Heart right ventricle (tissue), 16 donors: ENCODE measurements at places on chromosomes 11 and 22. TPM values are rescaled to one million over a fixed set of nuclear protein-coding genes. Genes with fewer than 3 reads are reported as not detected.

Gene ZNF215
- total RNA-seq = 0.44 TPM

Gene SAA4
- total RNA-seq = not detected

Gene VPS37C
- total RNA-seq = 16.1 TPM

Gene SPI1
- total RNA-seq = 5.1 TPM

Gene MEI1
- 0.64 TPM for total RNA-seq

Gene OR52E8
- total RNA-seq = not detected

Gene IL17REL
- total RNA-seq = not detected

Gene YWHAH
- 102 TPM for total RNA-seq

Gene THAP12
- 18.8 TPM for total RNA-seq

Gene AGBL2
- not detected for total RNA-seq

Gene APOA4
- not detected for total RNA-seq

Gene SLC22A9
- total RNA-seq = not detected

Gene TSPAN18
- total RNA-seq = 74.2 TPM

Gene NLRP10
- not detected for total RNA-seq

Gene PRG3
- not detected for total RNA-seq

DNA sequence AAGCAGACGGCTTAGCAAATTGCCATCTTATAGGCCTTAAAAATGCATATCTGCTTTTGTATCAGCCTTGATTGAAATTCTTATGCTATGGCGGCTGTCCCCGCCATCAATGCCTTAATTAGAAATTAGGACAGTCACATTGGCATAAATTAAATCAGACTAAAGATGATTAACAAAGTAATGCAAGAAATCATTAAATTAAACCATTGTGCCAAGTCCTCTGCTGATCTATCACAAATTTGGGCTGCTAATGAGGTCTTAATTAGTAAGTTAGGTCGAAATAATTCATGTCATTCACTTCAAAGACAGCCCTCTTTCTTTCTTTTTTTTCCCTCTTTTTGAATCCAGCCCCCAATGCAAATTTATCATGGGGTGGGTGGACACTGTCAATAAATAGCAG lies 159.3 kb downstream of the MIAT start:
- no peak for DNase-seq

- no peak for DNase-seq
Observed at GRCh38 chr11:18490319-18490718, 34.7 kb downstream of the LDHAL6A start.

DNA sequence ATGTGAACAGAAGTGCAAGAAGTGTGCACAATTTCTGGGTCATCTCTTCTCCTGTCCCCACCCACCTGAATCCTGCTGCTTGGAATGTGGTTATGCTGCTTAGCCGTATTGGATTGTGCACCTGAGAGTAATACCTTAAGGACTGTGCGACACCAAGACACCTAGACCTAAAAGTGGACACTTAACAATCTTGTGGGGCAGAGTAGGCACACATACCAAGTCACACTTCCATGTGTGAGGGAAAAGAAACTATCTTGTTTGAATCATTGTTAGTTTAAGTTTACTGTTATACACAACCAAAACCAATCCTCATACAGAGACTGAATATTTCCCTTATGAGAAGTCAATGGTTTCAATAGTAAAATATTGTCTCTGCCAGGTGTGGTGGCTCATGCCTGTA lies 93.7 kb downstream of the CCDC83 start:
- no peak for DNase-seq

DNA sequence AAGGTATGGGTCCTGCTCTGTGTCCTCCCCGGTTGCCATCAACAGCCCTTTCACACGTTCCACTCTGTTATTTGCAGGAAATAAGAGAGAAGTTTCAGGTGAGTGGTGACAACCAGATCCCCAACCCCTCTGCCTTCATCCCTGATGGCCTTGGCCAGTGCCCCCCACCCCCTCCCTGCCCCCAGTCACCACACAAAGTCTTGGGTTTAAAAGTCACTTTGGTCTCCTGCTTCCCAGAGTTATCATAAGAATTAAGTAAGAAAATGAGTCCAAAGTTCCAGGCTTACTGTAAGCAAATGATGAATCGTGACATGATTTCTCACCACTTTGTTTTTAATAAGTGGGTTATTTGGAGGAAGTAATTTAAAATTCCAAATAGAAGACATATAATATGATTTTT lies 9.2 kb upstream of the OAF start:
- no peak for DNase-seq

DNA sequence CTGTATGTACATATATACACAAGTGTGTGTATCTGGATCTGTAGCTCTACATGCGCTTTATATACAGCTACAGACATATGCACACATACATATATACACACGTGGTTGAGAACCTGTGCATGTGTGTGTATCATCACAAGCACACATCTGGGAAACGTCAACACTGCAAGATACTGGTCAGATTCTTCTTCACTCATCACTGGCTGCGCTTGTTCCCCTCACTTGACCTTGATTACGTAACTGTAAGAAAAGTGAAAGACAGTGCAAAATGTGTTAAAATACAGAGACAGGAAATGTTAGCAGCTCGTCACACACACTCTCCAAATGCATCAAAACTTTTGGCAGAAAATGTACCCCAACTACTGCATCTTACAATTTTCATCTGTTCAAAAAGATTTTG lies 51.9 kb upstream of the MN1 start:
- DNase-seq = no peak

DNA sequence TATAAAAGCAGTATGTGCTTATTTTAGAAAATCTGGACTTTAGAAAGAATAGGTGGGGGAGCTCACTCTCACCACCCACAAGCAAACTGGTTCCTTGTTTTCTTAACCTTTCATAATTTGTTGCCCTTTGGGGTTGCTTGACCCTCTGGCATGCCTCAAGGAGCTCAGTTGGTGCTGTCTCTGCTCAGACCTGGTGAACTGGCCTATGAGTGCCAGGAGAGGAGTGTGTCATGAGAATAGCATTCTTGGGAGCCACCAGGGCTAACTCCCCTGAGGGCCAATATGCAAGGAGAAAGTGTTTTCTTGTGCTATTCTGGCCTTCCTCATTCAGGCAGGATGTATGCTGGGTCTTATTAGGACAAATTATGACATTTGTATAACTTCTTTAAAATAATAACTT lies 21.0 kb upstream of the AMOTL1 start:
- no peak for DNase-seq

GRCh38 chr11:6219359-6219758 lies 14.0 kb downstream of the C11orf42 start:
- peak; percentile 38 for DNase-seq

DNA sequence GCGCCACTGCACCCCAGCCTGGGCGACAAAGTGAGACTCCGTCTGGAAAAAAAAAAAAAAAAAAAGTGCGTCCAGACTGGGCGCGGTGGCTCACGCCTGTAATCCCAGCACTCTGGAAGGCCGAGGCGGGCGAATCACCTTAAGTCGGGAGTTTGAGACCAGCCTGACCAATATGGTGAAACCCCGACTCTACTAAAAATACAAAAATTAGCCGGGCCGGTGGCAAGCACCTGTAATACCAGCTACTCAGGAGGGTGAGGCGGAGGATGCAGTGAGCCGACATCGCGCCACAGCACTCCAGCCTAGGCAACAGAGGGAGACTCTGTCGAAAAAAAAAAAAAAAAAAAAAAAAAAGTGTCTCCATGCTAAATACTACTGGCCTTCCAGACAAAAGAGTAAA lies 1.3 kb downstream of the USP28 start:
- no peak for DNase-seq

DNA sequence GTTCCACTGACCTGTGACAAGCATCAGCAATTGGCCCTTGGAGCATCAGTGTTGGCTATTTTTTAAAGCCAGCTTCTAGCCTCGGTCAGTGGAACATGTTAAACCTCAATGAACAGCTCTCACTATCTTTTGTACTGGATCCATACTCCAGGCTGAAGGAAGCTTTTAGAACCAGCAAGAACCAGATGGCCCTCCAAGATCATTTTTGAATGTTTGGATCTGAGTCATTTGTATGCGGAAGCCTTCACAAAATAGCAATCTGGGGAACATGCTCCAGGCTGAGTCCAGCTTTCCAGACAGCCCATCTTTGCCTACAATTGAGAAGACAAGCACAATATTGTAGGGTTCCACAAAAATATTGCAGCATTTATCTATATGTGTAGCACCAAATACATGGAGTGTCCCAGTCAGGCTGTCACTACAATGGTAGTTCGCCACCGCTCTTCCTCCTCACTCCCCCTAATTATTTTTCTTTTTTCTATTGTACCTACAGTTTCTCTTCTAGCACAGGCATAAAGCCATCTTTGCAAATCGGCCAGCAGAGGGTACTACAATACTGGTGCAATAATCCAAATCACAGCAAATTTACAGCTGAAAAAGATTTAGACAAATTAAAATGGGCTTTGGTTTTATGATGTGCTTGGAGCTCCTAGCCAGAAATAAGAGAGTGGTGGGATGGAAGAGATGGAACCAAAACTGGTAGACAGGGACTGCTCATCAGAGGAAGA lies 177.4 kb upstream of the BLID start:
- no peak for DNase-seq

DNA sequence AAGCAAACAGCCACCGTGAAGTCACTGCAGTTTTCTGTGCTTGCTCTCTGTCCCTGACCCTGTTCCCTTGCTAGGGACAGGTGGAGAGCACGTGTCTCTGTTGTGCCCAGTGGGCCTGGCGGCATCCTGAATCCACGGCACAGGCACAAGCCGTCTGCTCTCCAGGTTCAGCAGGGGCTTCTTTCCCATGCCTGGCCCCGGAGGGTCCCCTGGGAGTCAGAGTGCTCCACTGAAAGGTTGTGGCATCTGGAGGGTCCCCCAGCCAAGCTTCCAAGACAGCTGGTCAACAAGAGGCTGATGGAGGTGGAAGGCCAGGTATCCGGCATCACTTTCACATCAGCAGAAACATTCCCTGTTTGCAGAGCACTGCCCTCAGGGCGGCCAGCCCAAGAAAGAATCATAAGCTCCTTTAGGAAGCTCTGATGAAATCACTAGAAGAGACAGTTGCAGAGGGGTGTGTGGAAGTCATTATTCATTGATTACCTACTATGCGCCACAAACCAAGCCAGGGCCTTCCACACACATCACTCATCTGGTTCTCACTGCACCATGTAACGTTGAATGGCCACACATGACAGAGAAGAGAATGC lies 346.4 kb upstream of the B3GAT1 start:
- DNase-seq = no peak

- DNase-seq = no peak
Observed at GRCh38 chr22:20857247-20857643, 1.4 kb downstream of the PI4KA start.

DNA sequence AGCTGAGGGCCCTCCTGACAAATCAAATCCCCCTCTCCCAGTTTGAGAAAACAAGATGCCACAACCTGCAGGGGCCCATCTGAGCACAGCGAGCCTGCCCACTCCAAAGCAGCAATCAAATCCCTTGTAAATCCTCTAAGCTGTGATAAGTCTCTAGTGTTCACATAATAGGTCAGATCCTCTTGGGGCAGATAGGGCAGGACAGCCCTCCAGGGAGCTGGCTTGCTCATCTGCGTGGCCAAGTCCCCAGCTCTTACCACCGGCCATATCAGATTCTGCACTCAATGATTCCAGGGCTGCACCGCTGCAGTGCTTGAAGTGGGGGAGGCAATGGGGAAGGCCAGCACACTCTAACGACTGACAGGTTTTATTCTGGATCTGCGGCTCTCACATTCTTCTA lies 29.6 kb upstream of the FLI1 start:
- DNase-seq = no peak
